ENCODE measurements at places on chromosomes 16 and 17.

DNA sequence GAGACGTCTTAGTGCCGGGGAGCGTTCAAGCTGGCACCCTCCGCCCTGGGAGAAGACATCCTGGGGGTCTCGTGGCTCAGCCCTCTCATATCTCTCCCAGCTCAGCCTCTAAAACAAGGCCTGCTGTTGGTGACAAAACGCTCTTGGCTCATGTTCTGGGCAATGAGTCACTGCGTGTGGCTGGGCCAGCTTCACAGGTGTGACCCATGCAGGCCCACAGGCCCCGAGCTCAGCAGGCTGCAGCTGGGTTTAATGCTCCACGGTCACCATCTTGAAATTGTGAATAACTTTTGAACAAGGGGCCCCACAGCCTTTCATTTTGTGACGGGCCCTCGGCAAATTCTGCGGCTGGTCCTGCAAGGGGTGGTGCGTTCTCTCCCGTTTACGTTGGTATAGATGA lies 22.4 kb downstream of the GAA start:
- no peak for DNase-seq

GRCh38 chr16:76943921-76944320 lies 247.1 kb upstream of the MON1B start:
- DNase-seq, result no peak

DNA sequence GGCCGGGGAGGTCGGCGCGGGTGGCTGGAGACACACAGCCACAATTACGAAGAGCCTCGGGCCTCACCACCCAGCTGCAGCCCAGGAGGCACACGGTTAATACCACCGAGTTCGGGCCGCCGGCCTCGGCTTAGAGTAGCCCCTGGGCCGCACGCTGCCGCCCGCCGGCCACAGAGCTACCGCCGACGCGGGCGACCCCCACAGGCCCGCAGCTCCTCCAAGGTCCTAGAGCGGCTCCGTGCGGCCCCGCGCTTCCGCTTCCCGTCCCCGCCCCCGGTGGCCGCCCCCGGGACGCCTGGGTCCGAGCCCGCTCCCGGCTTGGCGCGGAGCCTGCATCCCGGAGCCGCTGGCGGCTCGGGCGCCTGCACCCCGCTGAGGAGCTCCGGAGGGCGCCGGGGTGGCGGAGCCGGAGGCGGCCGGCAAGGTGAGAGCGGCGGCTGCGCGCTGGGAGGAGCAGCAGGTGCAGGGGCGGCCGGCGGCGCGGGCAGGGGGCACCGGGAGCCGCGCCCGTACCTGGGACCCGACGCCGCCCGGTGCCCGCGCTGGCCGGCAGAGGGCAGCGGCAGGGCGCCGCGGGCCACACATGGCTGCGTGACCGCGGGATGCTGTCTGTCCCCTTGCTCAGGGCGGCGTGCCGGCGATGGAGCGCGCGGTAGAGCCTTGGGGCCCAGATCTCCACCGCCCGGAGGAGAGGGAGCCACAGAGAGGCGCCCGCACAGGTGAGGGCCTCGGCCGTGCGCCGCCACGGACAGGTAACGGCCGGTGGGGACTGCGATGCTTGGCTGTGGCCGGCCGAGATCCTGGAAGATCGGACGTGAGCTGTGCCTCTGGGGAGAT lies at the start of gene ZNF48:
TSS of gene ZNF48 (plus strand) at position 266 of the 837 bp plus-strand sequence. CDS start at position 641, 375 bp downstream.
- DNase-seq, result peak; percentile 65

DNA sequence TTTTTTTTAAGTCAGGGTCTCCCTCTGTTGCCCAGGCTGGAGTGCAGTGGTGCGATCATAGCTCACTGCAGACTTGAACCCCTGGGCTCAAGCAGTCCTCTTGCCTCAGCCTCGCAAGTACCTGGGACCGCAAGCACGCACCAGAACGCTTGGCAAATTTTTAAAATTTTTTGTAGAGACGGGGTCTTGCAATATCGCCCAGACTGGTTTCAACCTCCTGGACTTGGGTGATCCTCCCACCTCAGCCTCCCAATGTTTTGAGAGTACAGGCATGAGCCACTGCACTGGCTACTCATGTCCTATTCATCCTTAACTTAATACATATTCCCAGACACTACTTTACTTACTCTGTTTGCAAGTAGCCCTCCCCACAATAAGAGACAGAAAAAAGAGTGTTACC lies 16.3 kb upstream of the RBL2 start:
- DNase-seq, result no peak

- DNase-seq, result no peak
These were observed 7.0 kb downstream of the CBFA2T3 start for GRCh38 chr16:88970050-88970449.

DNA sequence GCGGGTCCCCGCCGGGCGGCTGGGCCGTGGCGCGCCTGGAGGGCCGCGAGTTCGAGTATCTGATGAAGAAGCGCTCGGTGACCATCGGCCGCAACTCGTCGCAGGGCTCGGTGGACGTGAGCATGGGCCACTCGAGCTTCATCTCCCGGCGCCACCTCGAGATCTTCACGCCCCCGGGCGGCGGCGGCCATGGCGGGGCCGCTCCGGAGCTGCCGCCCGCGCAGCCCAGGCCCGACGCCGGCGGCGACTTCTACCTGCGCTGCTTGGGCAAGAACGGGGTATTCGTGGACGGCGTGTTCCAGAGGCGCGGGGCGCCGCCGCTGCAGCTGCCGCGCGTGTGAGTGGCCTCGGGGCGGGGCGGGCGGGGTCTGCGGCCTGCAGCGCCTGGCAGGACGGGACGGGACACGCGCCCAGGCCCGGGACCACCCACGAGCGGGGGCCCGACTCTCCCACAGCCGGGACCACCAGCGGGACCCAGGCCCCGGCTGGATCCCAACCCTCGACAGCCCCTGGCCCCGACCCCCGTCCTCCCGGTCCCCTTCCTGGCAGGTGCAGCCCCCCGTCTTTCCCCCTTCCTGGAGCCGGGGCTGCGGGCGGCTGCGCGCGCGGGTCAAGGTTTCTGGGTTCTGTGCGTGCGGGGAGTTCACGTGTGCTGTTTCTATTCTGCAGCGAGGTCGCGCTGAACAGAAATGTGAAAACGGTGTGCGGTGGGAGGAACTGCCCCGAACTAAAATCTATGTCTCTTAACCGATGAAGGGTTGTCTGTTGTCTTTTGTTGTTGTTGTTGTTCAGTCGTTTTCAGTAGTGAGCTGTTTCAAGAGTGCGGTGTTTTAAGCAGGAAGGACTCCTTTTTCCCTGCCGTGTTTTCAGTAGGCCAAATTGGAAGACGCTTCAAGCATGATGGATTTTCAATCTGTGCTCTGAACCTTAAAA lies 705 bp downstream of the FOXK2 start:
- no peak for DNase-seq

GRCh38 chr16:86956437-86956836 lies 360.8 kb downstream of the C16orf95 start:
- DNase-seq, result no peak

- DNase-seq, result no peak
These were observed 330.3 kb upstream of the CDH5 start for GRCh38 chr16:66036184-66036583.

DNA sequence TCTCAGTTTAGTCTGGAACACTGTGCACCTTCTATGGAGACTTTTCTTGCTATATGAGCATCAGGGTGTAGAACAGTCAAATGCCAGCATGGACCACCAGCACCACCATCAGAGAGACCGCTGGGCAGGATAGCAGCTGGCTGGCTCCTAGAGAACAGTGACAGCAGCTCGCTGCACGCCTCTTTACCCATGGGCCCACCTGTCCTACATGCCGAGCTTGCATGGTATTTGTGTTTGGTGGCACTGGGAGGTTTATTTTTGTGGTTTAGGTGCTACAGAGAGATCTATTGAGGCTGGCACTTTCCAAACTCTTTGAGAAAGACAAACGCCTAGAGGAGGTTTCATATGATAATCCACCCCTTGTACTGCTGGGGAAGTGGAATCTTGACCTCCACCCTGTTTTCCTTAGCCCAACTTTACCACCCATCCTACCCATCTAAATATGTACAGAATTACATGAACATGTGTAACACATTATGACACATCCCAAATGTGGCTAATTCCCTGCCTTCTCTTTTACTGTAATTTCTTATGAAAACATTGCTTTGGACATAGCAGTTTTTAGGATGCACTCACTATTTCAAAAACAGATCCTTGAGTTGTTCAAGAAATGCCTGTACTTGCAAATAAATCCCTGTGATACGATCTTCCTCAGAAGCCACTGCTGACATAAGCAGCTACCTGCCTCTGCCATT lies 46.3 kb downstream of the COG7 start:
- DNase-seq, result no peak

- DNase-seq, result no peak
These were observed 35.7 kb upstream of the DHRS7B start for GRCh38 chr17:21090902-21091618.

GRCh38 chr16:68445458-68445857 lies 2.9 kb downstream of the SMPD3 start:
- DNase-seq, result peak; percentile 20

DNA sequence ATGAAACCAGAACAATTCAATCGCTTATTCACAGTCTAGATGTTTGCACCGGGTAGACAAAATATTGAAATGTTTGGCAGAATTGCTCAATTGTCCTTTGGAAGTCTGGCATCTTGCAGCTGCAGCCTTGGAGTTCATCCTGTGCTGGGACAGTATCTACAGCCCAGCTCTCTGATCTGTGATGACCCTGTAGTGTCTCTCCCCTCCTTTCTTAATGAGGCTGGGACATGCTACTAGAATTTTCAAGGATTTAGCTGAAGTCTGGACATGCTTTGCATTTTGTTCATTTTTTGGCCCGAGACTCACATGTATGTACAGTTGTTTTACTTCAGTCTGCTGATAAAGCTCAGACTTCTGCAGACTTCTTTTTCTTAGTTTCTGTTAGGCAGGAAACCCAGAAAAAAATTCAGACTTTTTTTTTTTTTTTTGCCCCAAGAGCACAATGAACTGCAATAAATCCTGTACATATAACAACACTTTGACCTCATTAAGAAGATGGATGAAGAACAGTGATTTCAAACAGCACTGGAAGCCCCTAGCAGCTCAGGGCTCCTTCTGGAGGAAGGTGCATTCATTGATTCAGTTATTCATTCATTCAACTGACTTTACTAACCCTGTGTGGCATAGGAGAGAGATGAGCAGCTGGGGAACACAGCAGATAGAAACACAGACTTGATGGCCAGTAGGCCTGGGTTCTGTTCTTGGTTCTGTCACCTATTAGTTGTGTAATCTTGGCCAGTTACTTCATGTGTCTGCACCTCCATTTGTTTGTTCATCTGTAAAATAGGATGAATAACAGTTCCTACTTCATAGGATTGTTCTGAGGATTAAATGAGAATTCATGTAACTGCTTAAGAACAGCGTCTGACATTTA lies 210.0 kb downstream of the MAP2K4 start:
- DNase-seq, result no peak

DNA sequence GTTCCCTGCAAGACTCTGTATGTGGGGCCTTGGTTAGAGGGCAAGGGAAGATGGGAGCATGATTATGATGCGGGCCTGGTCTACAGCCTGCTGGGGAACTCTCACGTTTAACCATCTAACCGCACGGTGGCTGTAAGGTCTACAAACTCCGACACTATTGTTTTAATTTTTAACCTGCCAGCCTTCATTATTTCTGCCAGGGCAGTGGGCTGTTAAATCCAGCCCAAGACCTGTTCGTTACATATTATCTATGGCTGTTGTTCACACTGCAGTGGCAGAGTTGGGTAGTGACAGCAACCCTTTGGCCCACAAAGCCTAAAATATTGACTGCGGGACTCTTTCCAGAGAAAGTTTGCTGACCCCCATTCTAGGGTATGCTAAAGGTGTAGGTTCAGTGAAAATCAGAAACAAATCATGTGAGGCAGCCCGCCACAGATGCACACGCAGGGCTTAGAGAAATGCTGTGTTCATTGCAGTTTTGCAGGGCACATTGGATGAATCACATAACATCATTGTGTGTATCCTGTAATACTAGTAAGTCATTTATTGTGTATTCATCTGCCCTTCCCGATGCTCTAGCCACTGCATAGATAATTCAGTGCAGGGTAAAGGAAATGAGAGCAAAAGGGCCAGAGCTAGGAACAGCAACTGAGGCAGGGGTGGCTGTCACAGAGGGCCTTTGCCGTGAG lies 14.3 kb downstream of the SNX29 start:
- DNase-seq, result no peak

GRCh38 chr17:43170140-43170765 lies 761 bp upstream of the NBR1 start:
- DNase-seq, result peak; percentile 79

DNA sequence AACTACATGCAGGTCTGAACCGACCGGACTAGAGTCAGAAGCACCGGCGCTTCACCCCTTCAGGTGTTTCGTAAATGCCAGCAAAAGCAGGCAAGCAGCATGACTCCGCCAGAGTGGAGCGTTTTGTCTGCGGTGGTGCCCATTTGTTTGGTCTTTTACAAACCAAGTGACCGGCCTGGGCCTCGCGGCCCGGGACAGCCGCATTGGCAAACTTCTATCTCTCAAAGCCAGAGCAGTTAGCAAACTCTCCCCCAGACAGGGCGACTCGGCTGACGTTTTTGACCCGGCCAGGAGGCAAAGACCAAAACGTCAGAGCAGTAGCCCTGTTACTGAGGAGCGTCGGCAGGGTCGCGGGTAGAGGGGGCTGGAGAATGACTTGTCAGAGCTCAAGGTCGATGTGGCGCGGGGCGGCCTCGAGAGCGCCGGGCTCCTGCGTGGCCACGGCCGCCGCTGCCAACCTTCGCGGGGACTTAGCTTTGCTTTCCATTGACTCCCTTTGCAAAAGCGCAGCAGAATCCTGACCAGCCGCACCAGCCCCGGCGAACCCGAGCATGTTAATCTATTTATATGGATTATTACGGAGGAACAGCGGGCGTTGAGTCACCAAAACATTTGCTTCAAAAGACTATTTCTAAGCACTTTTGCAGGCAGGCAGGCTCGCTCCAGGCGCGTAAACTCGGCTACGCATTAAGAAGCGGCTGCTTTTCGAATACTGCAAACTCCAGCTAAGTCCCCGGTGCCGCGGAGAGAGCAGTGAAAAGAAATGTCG lies 763 bp upstream of the SOX9 start:
- DNase-seq, result peak; percentile 75

GRCh38 chr16:15961060-15961511 lies 11.7 kb downstream of the ABCC1 start:
- no peak for DNase-seq

GRCh38 chr17:17468217-17469010 lies 8.4 kb upstream of the MED9 start:
- no peak for DNase-seq

DNA sequence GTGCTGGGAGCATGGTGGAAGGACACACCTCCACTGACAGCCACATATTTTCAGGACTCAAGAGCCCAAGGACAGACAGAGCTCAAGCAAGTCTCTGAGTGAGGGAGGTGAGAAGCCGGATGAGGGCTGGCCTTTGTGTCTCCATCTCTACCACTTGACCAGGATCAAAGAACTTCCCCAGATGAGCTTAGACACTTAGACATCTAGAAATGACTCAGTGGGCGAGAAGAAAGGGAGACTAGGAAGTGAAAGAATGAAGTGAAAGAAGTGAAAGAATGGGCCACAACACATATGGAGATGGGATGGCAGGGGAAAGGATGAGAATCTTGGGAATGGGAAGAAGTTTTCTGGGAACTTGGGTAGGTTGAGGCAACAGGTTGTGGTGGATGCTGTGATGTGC lies 274.9 kb upstream of the CCL2 start:
- DNase-seq, result no peak

GRCh38 chr16:89711601-89712273 lies 9.0 kb downstream of the VPS9D1 start:
- DNase-seq, result no peak

GRCh38 chr17:7043182-7043496 lies 753 bp downstream of the SLC16A11 start:
- no peak for DNase-seq
